Stimulated activated CD4-positive, alpha-beta T cell treated with anti-CD3 and anti-CD28 coated beads, Interleukin-1b, Interleukin-23, amount 100 ng/mL, for 48 hours (primary cell): ENCODE measurements at places on chromosomes 7 and 10.

GRCh38 chr10:86715836-86716235, 40.6 kb upstream of the BMPR1A start:
- no peak for DNase-seq

DNA sequence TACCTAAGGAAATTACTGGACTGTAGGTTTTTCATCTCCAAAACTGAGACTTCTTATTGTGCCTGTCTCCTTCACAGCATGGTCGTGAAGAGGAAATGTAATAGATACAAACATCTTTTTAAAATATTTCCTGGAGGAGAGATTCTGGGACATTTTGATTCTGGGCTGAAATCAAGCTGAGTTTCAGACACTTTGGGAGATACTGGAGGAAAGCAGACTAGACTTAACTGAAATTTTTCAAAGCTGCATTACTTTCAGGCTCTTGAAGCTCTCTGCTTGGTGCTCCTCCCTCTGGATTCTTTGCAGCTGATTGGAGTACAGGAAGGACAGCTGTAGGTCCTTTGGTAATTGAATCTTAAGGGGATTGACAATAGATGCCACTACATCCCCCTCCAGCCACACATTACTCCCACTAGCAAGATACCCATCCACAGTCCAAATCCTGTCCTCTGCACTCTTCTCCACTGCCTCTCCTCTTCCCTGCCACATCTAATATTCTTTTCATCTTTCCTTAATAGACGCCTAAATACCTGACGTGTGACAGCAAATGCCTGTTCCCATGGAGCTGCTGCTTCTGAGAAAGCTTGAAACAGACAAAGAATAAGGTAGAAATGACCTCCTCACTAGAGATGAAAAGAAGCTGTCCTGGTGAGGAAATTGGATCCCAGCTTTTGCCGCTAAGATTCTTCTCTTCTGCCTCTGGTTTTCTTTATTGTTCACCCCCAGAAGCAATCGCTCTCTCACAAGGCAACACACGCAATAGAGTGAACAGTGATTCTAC, 111.5 kb upstream of the PHYHIPL start:
- DNase-seq: no peak

DNA sequence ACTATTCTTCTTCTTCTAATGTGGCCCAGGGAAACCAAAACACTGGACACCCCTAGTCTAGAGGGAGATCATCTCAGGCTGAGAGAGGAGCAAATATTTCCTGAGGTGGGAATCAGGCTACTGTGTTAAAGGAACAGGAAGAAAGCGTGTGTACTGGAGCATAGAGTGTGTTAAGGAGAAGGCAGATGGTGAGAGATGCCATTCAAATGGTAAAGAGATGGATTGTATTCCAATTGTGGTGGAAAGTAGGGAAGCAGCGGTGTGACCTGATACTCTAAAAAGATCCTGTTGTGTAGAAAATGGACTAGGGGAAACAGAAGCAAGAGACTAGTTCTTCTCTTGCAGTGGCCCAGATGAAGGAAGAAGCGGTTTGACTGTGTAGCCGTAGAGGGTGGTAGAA, 31.2 kb downstream of the RAB18 start:
- DNase-seq: no peak

DNA sequence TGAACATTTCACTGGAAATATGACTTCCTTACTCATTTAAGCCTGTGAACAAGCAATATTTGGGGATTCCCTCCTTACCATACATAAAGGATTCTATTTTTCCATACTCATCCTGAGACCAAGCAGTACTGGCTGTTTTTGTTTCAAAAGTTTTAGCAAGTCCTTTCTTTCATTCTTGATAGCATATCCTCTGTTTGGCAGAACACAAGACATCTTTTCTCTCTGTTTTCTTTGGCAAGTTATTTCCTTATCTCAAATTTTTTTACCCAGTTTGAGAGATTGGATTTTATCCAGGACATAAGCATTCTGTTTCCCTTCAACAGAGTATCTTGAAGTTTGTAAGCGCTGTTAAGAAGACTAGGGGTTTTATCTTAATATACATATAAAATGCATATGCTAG, 3.0 kb upstream of the WASL start:
- no peak for DNase-seq

DNA sequence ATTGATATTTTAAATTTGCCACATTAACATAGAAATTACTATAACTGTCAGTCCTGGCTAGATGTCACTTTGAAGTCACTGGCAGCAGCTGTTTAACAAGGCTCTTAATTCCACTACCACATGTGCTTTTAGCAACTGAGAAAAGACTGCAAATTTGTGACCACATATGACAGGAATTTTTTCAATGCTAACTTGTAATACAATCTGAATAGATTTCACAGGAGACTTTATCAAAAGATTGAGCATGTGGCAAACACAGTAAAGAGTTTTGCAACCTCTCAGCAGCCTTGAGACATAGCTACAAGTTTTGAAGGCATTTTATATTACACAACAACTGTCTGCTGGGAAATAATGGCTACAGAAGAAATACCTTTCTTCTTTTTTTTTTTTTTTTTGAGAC, 73.0 kb downstream of the MICU1 start:
- no peak for DNase-seq

- DNase-seq: no peak
These were observed 91.0 kb downstream of the ELFN1 start for GRCh38 chr7:1761097-1761496.

- DNase-seq: no peak
These were observed 80.3 kb downstream of the CALD1 start for GRCh38 chr7:134859783-134860182.

GRCh38 chr10:23331567-23332301, 12.9 kb downstream of the C10orf67 start:
- DNase-seq: no peak
